ENCODE measurements at places on chromosomes 7 and 10.

- peak; percentile 8 for DNase-seq
Observed at GRCh38 chr10:24951201-24952142, 934 bp downstream of the PRTFDC1 start.

DNA sequence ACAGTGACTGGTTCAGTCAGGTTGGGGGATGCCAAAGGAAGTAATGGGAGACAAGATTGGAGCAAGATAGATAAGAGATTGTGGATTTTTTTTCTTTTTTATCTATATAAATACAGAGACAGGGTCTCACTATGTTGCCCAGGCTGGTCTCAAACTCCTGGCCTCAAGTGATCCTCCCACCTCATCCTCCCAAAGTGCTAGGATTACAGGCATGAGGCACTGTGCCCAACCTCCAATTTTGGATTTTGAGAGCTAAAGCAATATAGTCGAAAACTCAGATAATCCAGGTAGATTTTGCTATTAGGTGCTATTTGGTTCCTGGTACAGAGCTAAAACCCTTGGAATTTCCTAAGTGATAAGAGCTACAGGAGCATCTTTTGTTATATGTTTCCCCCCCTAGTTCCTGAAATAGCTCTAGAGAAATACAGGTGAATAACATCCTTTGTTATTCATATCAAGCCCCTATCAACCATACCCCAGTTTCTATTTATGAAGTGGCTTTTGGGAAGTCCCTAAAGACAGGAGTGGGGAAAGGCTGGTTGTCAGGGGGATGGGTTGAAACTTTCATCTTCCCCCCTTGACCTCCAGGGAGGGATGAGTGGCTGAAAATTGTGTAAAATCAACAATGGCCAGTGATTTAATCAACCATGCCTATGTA lies 151.2 kb downstream of the CFTR start:
- DNase-seq: no peak

DNA sequence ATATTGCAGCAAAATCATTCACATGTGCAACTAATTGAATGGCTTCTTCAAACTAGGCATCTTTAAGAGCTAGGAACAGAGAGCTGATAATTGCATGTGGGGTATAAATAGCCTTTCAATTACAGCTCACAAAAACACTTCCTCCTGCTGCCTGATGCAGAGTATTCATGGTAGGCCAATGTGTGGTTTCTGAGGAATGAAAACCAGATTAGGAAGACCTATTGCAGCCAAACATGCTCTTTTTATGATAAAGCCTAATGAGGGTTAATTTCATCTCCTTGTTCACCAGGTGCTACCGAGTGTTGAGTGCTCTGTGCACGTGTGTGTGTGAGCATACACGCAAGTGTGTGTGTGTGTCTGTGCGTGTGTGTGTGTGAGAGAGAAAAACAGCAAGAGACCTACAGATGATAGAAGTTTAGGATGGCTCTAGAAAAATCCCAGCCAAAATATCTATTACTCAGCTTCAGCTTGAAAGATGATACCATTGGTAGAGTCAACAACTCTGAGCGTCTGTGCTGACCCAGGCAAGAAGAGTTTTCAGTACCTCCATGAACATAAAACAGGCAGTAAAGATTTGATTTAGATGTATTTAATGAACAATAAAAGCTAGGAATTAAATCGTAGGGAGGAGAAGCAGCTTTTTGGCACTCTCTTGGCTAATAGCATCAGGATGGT lies 448.5 kb upstream of the ANKRD30A start:
- DNase-seq: no peak

GRCh38 chr7:79668292-79668691 lies 214.8 kb upstream of the MAGI2 start:
- DNase-seq: no peak

DNA sequence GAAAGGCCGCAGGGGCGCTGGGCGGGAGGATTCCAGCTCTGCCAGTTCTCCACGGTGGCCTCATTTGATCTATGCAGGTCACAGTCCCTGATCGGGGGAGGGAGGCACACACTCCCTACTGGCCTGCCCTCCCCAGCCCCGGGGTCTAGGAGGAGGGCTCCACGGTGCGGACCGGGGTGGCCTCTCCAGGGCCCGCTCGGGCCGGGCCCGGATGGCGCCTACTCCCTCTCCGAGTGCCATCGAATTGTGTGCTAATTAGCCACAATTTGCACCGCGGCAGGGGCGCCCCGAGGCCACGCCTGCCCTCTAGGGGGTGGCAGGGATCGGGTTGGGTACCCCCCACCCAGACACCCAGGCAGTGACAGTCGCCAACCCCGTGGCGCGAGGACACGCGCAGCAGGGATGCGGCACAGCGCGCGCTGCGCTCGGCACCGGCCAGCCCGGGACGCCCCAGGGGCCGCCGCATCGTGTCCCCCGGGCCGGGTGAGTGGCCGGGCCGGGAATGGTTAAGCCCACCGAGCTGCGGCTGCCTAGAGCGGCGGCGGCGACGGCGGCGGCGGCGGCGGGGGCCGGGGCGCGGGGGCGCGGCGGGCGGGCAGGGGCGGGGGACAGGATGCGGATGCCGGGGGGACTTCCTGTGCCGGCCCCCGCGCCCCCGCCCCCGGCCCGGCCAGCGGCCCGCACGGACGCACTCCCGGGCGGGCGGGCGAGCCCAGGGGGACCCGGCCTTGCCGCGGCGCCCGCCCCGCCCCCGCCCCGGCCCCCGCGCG lies at the start of gene ZNF853:
TSS of gene ZNF853 (plus strand) at position 658 of the 770 bp plus-strand sequence. CDS start 565 bp downstream, outside the sequence.
- no peak for DNase-seq

DNA sequence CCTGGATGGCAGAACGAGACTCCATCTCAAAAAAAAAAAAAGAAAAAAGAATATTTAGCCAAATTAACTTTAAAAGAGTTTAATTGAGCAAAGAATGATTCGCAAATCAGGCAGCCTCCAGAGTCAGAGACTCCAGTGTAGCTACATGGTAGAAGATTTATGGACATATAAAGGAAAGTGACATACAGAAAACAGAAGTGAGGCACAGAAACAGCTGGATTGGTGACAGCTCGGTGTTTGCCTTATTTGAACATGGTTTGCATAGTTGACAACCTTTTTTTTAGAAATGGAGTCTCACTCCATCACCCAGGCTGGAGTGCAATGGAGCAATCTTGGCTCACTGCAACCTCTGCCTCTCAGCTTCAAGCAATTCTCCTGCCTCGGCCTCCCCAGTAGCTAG lies 35.2 kb upstream of the TNS3 start:
- no peak for DNase-seq

DNA sequence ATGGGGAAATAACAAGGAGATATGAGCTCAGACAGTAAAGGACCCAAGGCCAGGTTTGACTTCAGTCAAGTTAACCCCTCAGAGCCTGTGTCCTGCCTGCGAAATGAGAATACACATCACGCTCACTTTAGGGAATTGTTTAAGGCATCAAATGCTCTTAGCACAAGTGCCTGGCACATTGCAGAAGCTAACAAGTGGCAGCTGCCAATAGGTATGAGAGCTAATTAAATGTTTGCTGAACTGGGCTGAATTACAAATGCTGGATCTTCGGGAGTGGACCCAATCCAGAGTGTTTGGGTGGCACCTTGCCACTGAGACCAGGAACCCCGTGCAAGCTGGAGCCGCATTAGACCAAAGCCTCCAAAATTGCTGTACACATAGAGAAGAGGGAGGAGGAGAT lies 136.8 kb downstream of the C10orf90 start:
- no peak for DNase-seq

- no peak for DNase-seq
Observed at GRCh38 chr7:105202616-105203015, 186.1 kb downstream of the SRPK2 start.

DNA sequence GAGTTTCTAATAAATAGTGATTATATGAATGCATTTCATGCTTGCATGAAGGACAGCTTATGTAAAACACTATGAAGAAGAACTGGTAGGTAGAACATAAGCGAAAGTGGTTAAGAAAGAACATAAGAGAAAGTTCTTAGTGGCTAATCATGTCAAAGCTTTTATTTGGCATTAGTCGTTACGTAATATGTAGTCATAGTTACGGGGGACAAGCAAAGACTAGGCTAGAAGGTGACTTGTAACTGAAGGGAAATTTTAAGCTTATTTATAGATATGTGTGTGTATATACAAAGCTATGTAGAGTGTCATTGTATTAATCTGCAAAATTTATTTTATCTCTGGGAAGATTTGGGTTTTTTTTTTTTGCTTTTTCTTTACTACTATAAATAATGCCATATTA lies 36.9 kb downstream of the CAPZA2 start:
- DNase-seq: no peak

- no peak for DNase-seq
Observed at GRCh38 chr10:17003651-17004286, 125.8 kb downstream of the CUBN start.

- DNase-seq: no peak
Observed at GRCh38 chr10:121928528-121928884, 675 bp upstream of the ATE1 start.

DNA sequence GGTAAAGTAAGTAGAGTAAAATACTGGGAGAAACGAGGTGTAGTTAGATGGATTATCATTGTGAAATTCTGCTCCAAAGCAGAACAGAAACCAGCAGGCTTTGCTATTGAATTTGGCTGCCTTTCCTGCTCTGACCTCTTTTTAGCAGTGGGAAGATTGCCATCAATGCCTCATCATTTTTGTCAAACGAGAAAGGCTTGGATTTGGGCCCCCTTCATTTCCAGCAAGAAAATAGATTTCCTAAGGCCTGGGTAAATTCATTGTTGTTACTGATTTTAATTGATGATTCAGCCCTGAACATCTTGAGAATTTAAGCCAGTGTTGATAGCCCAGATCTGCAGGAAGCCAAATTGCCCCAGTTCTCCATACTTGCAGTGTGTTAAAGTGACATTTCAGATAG lies 35.2 kb upstream of the ASAH2 start:
- no peak for DNase-seq

DNA sequence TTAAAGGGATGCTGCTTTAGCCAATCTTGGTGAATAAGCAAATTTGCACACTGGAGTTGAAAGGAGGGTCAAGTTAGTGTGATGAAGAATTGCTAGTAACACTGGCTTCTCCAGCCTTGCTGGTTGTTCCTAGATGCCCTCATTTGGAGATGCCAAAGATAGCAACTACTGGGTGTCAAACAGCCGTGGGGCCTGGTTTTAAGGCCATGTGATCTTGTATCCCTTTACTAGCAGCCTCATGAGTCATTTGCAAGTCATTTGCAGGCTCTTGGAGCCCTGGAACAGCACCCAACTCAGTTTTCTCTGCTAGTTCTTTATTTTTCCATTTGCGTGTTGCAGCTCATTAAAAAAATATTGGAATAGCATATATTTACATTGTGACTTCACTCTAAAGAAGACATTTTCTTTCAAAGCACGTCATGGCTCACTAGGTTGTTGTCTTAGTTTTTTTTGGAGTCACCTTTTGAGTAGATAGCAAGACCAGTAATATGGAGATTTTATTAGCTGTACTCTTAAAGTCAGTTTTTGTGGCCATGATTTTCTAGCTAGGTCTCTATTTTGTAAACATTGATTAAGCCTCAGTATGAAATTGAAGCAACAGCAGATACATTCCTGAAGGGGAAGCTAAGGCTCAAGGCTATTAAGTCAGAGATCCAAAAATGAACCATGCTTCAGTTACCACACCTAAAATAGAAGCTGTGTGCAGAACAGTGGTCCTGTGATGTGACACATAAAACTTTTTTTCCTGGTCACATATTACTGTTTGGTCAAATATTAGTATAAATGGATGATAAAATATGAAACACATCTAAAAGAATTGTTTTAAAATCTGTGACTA lies 1.3 kb downstream of the LSMEM1 start:
- DNase-seq: no peak

DNA sequence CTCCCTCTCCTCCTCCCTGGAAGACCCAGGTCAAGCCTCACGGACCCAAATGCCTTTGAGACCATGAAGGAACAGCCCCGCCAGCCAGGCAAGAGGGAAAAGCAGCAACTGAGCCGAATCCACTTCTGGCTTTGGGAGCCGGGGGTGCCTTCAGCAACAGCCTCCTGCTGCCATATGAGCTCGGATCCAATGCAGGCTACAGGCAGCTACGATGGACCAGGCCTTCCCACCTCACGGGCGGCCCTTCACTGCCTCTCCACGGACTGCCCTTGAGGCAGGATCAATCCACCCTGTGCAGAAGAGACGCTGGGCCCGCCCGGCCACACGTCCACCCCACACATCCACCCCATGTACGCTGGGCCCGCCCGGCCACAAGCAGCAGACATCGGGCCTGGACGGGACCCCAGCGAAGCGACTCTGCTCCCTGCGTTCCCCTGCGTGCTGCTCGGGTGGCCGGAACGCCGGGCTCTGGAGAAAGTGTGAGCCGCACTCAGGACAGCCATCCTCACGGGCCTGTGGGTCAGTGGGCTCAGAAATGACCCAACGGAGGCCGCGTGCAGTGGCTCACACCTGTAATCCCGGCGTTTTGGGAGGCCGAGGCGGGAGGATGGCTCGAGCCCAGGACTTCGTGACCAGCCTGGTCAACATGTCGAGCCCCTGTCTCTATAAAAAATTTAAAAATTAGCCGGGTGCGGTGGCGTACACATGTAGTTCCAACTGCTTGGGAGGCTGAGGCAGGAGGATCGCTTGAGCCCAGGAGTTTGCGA lies 82.0 kb downstream of the FOXL3 start:
- no peak for DNase-seq

DNA sequence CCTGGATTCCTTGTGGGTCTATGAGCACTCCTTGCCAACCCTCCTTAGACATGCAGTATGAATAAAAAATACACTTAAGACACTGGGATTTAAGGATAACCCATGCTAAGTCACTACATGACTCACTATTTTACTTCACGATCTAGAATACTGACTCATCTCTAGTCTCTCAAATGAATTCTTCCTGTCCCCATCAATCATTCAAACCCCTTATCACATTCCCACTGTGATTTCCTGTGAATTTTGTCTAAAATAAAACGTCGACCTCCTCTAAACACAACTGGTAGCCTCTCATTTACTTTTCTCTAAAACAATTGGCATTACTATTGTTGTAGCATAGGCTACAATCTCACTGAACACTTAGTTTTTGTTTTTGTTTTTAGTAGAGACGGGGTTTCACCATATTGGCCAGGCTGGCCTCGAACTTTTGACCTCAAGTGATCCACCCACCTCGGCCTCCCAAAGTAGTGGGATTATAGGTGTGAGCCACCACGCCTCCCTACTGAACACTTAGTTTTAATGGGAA lies 3.9 kb upstream of the IQUB start:
- DNase-seq: no peak

- DNase-seq: no peak
Observed at GRCh38 chr7:132609222-132609621, 33.0 kb upstream of the PLXNA4 start.

- no peak for DNase-seq
Observed at GRCh38 chr7:5381071-5381772, 42.4 kb downstream of the TNRC18 start.

DNA sequence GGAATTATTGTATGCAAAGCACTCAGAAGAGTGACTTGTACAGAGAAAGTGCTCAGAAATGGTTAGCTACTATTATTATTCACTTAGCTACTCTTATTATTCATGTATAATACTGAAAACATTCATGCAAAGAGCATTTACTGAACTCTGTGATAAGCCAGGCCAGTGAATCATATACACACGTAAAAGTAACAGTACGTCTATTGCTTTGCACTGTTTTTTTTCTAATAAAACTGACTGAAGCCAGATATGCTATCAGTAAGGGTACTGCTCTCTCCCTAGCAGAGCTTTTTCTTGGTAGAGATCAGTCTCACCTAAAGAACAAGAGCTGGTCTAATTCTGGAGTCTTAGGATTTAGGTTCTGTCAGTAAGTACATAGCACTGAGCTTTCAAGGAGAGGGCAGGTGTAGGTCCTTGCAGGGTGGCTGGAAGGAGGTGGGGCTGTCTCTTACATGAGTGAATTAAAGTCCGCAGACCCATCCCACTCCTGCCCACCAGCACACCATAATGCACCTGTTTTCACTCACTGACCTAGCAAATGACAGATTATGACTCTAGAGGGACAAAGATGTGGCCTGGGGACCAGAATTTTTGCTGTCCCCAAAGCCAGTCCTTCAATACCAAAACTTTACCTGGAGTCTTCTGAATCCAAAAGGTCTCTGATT lies 145.9 kb downstream of the ARID5B start:
- no peak for DNase-seq
